NCI-H1048 (cell line): ENCODE measurements at places on chromosomes 1 and 21.

DNA sequence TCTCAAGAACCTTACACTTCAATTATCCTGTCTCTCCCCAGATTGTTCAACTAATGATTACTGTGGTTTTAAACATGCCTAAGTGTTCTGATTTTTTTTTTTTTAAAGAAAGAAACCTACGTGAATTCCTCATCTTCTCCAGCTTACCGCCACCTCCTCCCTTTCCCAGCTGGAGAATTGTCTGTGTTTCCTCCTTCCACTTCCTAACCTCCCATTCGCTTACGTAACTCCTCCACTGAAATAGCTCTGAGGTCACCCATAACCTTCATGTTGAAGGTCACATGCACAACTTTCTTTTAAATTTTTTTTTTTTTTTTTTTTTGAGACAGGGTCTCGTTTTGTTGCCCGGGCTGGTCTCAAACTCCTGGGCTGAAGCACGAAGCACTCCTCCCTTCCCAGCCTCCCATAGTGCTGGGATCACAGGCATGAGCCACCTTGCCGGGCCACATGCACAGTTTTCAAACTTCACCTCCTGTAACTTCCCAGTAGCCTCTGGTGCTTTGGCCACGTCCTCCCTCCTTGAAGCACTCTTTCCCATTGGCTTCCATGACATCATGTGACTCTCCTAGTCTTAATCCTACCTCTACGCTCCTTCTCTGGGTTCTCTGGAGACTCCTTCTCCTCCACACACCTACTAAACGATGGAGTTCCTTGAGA is 9.8 kb upstream of the CAPZB start:
- no peak for DNase-seq

DNA sequence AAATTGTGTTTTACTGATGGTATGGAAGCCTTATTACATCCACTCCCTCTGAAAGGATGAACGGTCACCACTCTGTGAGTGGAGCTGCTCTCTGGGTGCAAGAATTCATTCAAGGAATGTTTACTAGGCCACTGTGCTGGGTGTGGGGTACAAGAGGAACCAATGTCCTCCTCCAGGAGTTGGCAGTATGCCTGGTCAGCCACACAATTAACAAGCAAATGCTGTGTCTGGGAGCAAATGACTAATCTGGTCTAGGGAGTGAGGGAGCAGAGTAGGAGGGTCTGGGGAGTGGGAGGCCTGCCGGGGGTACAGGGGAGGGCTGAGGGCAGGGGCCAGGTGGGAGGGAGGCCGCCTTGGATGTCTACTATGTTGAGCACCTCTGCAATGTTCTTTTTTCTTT is 27.2 kb upstream of the TDRD10 start:
- DNase-seq, result no peak

DNA sequence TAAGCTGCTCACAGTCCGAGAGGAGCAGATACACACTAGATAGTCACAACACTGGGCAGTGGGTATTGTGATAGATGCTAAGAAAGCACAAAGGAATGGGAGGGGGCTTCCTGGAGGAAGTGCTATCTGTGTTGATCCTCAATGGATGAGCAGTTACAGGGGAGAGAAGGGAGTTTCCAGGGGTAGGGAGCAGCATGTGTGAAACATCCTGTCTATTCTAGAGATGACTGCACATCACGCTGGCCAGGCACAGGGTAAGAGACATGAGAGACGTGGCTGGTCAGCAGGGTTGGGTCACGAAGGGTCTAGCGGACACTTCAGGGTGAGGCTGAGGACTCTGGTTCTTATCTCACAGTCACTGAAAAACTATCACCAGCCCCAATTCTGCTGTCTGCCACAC is 235.2 kb downstream of the TRABD2B start:
- no peak for DNase-seq

DNA sequence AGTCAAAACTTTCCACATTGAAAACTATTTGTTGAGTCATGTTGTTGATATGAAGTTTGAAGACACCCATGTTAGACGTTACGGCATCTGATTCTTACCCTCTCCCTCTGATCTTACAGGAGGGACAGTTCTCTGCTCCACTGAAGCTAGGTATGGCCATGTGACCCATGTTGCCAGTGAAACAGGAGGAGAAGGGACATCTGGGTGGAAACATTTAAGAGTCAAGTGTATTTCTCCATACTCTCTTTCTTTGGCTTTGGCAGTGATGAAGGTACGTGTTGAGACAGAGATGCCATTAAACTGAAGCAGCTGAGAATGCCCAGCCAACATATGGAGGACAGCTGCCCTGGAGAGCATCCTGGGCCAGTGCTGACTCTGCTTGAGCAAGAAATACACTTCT is 198.4 kb upstream of the PTGFR start:
- no peak for DNase-seq

GRCh38 chr1:206700445-206701036 is 15.8 kb downstream of the MAPKAPK2 start:
- DNase-seq, result no peak

- DNase-seq, result no peak
These were observed 88.1 kb upstream of the JAK1 start for GRCh38 chr1:65054481-65054880.

DNA sequence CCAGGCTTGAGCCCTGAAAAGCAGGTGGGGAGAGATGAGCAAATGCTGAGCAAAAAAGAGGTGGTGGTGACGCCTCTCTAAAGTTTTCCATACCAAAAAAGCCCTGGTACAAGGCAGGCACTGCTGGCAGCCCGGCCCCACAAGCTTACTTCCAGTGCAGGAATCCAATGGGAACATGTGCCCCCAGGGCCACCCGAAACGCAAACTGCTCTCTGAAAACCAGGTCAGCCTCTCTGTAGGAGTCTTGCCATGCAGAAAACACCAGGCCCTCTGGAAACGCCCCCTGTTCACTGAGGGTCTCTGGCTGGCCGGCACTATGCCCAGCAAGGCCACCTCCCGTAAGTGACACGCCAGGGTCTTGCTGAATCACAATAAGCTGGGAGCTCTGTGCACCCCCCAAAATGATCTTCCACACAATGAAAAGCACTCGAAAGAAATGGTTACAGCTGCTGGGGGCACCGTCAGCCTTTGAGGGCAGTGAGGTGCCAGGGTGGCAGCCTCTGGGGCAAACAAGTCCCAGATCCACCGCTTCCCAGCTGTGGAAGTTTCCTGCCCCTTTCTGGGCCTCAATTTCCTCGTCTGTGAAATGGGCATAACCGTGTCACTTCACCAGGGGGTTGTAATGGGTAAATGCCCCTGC is 170.5 kb downstream of the TOMM20 start:
- DNase-seq, result no peak

GRCh38 chr1:208219659-208220282 is 24.4 kb downstream of the PLXNA2 start:
- no peak for DNase-seq

DNA sequence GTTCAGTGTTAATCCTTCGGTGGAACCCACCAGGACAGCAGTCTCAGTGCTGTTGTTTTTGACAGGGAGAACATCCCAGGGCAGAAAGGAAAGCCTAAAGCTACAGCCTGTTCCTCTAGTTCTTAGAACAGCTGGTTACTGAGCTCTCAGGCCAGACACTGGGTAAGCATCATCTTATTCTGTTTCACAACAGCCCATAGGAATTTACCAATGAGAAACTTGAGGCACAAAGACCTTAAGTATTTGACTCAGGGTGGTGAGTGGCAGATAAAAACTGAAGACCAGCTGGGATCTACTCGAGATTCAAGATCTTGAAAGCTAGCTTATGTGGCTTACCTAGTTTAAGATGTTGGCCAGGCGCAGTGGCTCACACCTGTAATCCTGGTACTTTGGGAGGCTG is 9.4 kb upstream of the NEK2 start:
- DNase-seq, result no peak

GRCh38 chr1:212040629-212041412 is 5.3 kb downstream of the DTL start:
- no peak for DNase-seq

GRCh38 chr1:19363536-19364152 is 51.5 kb downstream of the SLC66A1 start:
- DNase-seq, result no peak

DNA sequence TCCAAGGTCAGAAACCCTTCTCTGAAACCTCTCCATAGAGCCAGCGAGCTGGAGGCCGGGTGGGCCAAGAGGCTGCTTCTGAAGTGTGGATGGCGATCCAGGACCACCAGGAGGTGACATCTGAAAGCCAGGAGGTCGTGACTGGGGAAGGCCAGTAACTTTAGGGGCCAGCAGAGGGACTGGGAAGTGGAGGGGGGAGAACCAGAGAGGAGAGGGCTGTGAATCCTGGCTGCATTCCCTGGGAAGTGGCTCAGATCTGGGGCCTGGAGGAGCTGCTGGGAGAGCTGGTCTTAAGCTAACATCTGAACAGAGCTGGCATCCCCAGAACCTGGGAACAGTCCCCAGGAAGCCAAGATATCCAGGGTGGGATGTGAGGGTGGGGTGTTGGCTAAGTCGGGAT is 11.3 kb upstream of the EPHA8 start:
- DNase-seq, result no peak

DNA sequence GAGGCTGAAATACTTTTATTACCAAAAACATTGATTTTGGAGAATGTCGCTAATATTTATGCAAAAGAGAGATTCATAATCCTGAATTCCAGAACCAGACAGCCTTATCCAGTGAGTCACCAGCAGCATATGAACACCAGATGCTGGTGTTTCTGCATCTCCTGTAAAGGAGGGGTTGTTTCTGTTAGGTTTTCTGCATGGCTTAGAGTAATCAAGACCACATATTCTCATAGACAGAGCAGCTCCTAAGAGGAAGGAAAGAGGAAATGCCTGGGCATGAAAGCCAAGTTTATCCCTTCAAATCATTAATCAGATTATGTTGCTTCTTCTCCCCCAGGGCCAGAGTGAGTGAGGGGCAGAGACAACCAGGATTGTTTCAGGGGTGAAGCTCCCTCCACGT is 86.2 kb downstream of the NGF start:
- DNase-seq, result no peak

DNA sequence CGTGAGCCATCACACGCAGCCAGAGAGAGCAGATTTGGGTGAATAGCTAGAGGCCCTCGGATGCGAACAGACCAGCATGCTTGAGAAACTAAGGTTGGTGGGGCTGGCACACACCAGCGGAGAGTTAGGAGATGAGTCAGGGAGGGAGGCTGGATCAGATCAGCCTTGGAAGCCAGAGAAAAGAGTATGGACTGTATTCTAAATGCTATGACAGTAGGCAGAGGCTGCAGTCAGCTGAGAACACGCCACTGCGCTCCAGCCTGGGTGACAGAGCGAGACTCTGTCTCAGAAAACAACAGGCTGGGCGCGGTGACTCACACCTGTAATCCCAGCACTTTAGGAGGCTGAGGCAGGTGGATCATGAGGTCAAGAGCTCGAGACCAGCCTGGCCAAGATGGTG is 4.0 kb upstream of the PLEKHM2 start:
- no peak for DNase-seq

DNA sequence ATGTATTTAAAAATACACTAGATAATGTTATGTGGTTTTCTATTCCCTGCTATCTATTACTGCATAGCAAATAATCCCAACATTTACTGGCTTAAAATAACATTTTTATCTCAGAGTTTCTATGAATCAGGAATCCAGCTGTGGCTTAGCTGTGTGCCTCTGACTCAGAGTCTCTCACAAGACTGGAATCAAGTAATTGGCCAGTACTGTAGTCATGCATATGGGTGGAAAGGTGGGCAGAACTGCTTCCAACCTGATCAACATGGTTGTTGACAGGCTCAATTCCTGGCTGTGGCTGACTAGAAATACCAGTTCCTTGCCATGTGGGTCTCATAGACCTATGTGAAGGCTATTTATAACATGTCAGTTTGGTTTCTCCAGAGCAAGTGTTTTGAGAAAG is 131.8 kb downstream of the PDE4B start:
- DNase-seq, result no peak

DNA sequence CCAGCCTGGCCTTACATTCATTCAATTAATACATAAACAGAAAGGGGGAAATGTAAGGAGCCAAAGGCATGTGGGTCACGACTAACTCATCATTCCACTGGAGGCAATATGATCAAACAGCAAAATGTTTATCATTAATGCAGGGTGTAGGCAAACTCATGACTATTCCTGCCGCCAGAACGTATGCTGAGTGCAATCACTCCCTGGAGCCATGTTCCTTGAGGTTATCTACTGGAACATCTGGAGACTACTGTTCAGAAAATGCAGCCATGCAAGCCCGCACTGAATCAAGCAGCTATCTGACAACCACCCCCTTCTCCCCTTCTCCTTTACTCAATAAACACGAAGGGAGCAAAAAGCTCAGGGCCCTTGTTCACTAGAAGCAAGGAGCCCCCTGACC is 267.6 kb downstream of the COL11A1 start:
- no peak for DNase-seq

- DNase-seq, result no peak
These were observed 648.5 kb downstream of the LMO4 start for GRCh38 chr1:87977145-87977544.

DNA sequence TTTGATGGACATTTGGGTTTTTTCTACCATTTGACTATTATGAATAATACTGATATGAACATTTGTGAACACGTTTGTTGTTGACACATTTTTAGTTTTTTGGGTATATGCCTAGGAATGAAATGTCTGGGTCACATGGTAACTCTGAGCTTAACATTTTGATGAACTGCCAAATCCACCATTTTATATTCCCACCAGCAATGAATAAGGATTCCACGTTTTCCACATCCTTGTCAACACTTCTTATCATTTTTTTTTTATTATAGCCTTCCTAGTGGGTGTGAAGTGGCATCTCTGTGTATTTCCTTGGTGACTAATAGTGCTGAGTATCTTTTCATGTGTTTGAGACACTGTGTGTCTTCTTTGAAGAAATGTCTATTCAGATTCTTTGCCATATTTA is 67.6 kb downstream of the RASAL2 start:
- DNase-seq, result no peak

- DNase-seq, result no peak
These were observed 1.7 kb upstream of the ADAR start for GRCh38 chr1:154609398-154610380.

- no peak for DNase-seq
These were observed 447 bp upstream of the PAQR6 start for GRCh38 chr1:156248323-156248683.

DNA sequence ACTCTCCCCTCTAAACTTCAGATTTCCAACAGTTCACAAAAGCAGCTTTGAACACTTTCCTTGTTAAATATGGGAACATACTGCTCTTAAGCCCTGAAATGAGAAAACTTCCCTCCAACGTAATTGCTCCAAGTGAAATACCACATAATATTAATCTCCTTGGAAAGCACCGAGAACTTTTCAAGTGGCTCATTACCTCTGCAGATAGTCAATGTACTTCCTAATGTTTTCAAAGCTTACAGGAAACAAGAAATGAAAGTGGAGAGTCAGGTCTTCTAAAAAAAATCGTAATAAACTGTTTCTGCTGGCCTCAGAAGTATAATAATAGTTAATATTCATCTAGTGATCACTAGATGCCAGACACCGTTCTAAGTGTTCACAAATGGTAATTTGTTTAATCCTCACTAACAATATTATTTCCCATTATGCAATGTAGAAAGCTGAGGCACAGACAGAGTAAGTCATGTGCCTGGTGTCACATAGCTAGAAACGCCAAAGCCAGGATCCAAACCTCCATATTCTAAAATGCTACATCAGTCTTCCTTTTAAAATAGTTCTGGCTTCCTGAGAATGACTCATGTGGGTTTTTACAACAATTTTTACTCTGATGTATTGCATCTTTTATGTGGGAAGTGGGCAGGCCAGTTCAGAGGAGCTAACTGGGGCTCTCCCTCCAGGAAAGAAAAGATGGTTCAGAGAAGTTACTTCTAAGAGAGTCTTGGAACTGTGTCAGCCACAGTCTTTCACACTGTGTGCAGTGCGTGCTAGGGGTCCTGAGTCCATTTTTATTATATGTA is 177.2 kb downstream of the PLPPR4 start:
- no peak for DNase-seq

GRCh38 chr1:198686069-198686728 is 47.4 kb downstream of the PTPRC start:
- no peak for DNase-seq

GRCh38 chr1:101025283-101025656 is 314 bp downstream of the DPH5 start:
- no peak for DNase-seq
